ENCODE measurements at places on chromosomes 3 and 15.
A peak's percentile ranks its signal among the peaks of the same experiment; 100 is the strongest.

DNA sequence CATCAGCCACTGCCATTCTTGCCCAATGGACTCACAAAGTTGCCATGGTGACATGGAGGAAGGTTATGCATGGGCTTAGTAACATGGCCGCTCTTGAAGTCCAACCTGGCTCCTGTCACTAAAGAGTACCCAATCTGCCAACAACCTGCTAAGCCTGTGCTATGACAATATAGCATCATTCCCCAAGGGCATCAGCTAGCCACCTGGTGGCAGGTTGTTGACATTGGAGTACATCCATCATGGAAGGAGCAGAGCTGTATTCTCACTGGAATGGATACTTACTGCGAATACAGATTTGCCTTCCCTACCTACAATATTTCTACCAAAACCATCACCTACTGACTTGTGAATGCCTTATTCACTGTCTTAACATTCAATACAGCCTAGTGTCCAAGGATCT, 138.9 kb upstream of the RORA start:
- peak; percentile 5 for DNase-seq

GRCh38 chr3:22901684-22902083, 301.4 kb upstream of the UBE2E2 start:
- no peak for DNase-seq

GRCh38 chr3:183466575-183466974, 38.2 kb upstream of the MCF2L2 start:
- DNase-seq, result no peak

DNA sequence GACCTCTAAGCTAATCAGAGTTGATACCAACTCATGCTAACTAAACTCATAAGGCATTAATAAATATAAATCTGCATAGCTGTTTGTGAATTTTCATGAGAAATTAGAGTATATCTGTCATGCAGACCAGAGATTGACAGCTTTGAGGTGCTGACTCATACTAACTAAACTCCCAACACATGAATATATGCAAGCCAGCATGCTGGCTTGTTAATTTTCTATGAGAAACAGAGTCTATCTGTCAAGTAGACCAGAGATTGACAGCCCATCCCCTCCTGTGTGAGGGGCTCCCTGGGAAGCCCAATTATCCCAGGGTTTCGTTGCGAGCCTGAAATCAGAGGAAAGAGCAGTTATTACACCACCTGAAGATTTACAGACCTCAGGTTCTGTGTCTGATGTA, 69.3 kb downstream of the CD47 start:
- DNase-seq, result no peak

GRCh38 chr3:43014241-43014640, 35.1 kb downstream of the GASK1A start:
- no peak for DNase-seq

DNA sequence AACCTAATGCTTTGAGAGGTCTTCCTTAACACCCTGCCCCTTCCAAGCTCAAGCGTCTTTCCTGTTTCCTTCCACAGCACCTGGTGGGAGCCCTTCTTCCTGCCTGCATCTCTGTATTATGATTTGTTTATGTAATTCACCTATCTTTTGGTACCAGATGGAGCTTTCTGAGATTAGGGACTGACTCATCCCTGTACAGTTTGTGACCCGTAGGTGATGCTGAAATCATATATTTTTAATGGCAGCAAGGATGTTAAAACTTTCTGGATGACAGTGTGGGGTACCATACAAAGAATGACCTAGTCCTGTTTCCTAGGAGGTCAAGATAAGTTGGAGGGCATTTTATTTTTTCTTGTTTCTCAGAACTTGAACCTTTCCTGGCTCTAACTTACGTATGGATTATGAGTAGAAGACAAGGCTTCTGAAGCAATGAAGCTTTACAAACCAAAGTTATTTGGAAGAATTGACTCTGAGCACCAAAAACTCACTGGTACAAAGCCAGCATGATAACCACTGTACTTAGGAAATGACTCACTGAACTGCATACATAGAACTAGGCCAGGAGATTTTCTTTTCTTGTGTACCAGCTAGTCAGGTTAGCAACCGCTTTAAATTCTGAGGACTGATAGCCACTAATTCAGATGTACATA, 46.6 kb downstream of the HHLA2 start:
- no peak for DNase-seq

- no peak for DNase-seq
These were observed 400.0 kb downstream of the LSAMP start for GRCh38 chr3:116045314-116045713.

DNA sequence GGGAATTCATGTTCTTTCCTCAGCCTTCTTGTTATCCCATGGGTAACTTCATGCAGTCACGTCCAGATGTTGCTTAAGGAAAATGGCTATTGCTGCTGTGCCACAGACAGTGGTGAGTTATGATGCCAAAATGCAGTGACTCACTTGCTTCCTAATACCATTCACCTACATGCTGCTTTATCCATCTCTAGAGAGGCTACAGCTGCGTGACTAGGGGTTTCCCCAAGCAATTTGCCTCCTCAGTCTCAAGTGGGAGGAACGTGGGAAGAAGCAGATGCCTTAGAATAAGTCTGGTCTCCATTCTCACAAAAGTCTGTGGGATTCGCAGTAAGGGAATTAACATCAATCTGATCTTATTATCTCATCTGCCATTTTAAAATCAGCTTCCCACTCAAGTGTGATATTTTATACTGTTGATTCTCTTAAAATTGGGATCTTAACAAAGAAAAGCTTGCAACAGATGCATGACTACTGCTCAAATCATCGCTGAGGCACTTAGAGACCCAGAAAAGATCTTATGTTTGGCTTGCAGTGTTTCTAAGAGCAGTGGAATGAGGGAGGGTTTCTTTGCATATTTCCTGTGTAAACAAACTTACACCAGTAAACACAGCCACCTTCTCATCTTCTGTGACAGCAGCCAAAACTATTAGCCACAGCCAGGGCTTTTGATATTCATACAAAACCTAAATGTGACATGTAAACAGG, 62.0 kb upstream of the ACP3 start:
- DNase-seq, result no peak

DNA sequence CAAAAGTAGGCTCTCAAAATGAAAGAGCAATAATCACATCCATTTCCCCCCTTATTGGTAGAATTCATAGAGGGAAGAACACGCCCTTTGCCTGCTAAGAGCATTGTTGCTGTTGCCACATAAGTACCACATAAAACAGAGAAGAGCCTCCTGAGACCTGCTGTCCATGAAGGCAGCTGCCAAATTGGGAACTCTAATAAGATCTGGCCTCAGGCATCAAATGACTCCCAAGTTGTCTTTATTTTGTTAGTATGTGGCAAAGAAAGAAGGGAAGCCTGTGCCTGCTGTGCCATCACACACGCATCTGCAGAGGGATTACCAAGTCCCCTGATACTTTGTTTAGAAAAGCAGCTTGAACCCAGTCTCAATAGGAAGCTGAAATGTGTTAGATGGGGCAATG, 23.9 kb downstream of the VGLL3 start:
- DNase-seq, result no peak

DNA sequence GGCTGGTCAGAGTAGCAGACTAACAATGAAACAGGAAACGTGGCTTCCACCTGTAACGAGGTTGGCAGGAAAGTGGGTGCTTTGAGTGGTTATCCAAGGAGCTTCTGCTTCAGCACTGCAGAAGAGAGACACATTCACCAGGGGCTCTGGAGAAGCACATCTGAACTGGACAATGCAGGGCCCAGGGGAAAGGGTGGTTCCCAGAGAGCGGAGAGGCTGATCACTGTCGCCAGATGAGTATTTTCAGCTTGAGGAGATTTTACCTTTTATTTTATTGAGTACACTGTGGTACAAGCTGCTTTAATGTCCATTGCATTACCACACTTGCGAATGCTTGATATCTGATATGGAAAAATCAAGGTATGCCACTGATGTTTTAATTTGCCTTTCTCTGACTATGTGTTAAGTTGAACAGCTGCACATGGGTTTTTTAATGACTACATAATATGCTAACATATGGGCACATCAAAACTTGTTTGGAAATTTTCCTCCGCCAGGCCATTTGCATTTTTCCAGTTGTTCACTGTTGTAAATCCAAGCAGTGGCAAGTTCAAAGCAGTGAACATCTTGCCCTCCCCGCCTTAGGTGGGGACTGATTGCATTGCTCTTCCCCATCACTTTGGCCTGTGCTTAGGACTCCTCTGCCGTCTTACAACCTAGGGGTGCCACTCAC, 52.1 kb downstream of the LRTM1 start:
- DNase-seq, result no peak

- no peak for DNase-seq
These were observed 256.2 kb upstream of the IL12A start for GRCh38 chr3:159732172-159733111.

DNA sequence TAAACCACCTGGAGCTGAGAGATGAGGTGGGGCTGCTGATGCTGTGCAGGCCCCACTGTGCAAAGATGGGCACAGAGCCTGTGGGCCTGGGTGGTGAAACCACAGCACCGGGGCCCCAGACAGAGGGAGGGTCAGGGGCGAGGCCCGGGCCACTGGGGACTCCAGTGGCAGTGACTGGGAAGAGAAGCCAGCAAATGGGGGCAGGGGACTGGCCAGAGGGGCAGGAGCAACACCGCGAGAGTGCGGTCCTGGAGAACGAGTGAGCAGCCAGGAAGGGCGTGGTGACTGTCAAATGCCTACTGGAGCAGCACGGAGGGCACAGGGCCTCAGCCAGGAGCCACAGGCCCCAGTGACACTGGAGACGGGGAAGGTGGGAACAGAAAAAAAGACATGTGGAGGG, 39.8 kb downstream of the HCN4 start:
- DNase-seq, result no peak

DNA sequence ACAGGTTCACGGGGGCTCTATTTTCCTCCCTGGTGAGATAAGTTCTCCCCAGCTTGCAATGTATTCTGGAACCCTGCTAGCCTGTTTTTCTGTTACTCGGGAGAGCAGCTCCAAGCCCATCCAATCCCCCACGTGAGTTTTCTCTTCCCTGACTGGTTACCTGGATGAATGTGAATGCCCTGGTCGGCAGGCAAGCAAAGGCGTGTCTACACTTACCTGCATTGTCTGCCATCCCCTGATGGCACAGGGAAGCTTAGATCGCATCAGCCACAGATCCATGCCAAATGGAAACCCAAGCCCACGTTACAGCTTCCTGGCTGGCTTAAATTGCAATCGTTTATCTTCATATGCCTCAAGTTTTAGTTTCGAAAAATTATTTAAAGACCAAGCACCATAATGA, 149.9 kb downstream of the FOXP1 start:
- peak; percentile 54 for DNase-seq

GRCh38 chr3:8822141-8822540, 52.7 kb upstream of the OXTR start:
- no peak for DNase-seq

DNA sequence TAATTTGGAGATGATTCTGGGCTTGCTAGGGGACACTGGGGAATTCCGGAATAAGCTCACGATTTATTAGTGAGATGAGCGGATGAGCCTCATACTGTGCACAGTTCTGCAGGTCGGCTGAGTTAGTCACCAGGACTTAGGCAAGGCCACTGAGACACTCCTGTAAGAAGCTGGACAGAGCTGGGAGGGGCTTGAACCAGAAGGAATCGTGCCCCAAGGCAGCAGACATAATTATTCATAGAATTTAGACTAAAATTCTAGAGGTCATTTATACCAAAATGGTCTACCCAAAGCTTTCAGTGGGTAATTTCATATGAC, 121.4 kb downstream of the VGLL4 start:
- DNase-seq, result no peak

- no peak for DNase-seq
These were observed 77.4 kb downstream of the SNRK start for GRCh38 chr3:43363621-43364266.

DNA sequence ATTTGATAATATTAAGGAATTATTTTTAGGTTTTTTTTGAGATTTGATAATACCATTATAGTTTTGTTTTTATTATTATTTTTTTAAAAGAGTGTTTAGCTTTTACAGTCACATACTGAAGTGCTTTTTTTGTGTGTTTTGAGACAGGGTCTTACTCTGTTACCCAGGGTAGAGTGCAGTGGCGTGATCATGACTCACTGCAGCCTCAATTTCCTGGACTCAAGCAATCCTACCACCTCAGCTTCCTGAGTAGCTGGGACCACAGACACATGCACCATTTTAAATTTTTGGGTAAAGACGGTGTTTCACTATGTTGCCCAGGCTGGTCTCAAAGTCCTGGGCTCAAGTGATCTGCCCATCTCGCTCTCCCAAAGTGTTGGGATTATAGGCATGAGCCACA, 73.0 kb downstream of the SUMF1 start:
- no peak for DNase-seq

- no peak for DNase-seq
These were observed 28.9 kb downstream of the ZXDC start for GRCh38 chr3:126446791-126447190.

- DNase-seq, result no peak
These were observed 68.9 kb upstream of the NR2F2 start for GRCh38 chr15:96261575-96262034.

GRCh38 chr15:60907233-60907947, 321.7 kb downstream of the RORA start:
- DNase-seq, result no peak

- no peak for DNase-seq
These were observed 66.4 kb downstream of the TCF12 start for GRCh38 chr15:56984681-56985481.

DNA sequence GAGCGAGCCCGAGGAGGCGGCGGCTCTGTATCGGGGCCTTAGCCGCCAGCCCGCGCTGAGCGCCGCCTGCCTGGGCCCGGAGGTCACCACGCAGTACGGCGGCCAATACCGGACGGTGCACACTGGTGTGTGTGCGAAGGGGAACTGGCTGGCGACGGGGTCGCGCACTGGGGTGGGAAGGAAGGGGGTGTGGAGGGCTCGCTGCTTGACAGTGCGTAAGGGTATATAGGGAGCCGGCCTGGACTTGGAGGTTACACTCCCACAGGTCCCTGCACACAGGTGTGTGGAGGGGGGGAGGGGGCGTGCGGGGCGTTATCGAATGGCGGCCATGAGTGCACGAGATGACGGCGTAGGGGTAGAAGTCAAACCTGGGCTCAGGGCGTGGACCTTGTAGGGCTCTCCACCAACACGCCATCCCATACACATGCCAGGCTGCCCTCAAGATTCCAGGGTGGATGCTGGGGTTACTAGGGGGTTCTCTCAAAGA, 389 bp downstream of the APEH start:
- DNase-seq, result no peak

DNA sequence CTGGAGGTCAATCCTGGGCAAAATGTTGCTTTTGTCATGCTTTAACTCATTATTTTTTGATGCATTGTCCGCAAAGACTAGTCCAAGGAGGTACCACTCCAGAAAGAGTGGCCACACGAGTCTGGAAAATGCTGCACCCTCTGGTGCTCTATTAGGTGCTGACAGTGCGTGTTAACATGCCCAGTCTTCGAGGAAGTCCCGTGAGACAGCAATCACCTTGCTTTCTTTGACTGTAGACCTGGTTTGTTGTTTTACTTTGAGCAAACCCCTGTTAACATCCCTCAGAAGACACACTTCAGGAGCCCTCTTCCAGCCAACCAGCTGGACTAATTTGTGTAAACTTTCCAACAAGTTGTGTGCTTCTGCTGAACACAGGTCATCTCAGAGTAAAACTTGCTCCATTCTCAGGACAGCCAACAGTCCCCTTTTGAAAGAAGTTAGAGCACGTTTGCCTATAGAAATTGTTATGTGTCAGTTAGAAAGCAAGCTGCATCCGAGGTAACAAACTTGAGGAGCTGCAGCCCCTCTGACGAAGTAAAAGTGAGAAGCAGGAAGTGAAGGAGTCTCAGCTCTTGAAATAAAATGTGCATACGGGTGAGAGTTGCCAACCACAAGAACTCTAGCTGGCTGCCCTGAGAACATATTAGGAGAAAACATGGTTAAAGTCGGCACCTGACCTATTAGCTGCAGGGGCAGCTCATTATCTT, 205.0 kb downstream of the LPP start:
- DNase-seq, result no peak
